ENCODE measurements at places on chromosomes 5 and 9.

- DNase-seq = no peak
Observed at GRCh38 chr5:115588640-115589039, 13.6 kb downstream of the TICAM2 start.

GRCh38 chr5:80481019-80481893, 6.6 kb upstream of the FAM151B start:
- no peak for DNase-seq

DNA sequence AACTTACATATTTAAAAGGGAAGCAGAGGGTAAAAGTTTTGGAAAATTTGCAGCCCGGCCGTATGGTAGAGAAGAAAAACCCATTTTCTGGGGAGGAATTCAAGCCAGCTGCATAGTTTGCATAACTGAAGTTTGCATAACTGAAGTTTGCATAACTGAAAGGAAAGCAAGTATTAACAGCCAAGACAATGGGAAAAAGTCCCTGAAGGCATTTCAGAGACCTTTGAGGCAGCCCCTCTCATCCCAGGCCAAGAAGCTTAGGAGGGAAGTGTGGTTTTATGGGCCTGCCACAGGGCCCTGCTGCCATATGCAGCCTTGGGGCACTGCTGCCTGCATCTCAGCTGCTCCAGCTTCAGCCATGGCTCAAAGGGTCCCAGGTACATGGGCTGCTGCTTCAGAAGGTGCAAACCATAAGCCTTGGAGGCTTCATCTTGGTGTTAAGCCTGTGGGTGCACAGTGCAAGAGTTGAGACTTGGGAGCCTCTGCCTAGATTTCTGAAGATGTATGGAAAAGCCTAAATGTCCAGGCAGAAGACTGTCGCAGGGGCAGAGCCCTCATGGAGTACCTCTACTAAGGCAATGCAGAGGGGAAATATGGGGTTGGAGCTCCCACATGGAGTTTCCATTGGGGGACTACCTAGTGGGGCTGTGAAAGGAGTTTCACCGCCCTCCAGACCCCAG, 36.9 kb upstream of the CXCL14 start:
- DNase-seq = no peak

DNA sequence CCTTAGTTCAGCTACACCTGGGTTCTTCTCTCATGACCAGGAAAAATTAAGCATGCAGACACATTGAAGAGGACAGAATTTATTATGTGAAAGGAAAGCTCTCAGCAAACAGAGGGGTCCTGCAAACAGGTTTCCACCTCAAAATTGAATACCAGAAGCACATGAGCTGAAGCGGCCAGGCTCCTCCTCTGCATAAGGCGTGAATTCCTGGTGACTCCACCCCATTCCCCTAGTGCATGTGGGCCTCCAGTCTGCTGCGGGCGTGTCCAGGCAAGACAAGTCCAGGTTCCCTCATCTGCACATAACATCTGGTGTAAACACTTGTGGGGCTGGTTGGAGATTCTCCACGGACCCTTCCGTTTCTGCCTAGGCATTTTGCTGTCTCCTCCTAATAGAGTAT, 1156.4 kb downstream of the FOXD4L5 start:
- DNase-seq = no peak

DNA sequence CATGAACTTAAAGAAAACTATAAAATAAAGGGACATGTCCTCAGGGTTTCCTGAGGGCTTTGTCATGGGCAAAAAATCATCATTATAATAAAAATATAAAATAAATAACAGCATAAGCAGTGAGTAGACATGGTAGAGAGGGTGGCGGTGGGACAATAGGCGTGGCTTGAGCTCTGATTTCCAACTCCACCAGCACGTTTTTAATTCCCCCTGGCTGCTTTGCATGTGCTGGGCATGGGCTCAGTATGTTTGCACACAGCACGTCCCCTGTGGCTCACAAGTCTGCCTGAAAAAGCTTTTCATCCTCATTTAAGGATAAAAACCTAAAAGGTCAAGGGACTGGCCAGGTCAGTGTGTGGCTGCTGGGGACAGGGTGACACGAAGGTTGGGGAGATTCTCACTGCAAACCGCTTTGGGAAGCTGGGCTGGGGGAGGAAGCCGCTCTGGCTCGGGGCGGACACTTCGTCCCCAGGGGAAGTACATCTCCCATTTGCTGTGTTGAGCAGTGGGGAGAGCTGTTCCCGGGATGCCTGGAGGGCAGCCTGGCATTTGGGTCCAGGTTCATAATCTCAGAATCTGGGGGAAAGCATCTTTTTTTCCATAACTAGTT, 32.6 kb downstream of the NKX2-5 start:
- DNase-seq = no peak

All from T-helper 1 cell (primary cell).